ENCODE measurements at places on chromosomes 11 and 22. TPM values are rescaled to one million over a fixed set of nuclear protein-coding genes. Genes with fewer than 3 reads are reported as not detected.

KIF18A gene
- 0.69 TPM for total RNA-seq

OR8J1 gene
- not detected for total RNA-seq

DNA sequence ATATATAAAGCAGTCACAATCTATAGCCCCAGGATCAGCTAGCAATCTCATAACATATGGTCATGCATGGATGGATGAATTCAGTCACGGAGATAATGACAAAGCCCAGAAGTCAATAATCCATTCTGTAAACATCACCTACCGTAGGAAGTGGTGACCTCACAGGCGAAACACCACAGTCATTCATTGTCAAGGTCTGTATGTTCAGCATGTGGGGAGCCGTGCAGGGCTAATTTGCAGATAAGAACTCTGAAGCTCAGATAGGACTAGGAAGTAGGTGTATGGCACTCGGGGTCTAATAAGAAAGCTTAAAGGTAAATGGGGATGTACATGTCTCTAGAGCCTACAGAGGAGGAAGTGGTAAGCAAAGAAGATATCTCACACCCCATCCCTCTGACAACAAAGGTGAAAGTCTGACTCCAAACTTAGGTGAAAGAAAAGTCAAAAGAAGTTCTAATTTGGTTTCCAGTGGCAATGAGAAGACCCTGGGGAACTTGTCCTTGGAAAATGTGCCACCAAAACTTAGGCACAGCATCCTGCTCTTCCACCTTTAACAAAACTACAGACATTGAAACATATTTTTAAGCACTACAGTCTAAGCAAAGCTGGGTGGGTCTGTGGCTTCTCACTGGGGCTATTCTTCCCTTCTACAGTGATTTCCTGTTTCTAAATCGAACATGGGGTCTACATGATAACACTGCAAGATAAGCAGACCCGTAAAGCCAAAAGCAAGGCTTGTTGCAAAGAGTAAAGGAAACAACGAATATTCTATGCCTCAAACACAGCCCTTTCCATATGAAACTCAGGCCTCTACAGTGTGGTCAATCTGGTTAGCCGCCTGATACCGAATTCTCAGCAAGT lies 5.2 kb downstream of the CRTAM start:
- H3K36me3 ChIP-seq: no peaks in the 10 kb centered on the region
- H3K4me3 ChIP-seq: no peak overlapping the region
- H3K27me3 ChIP-seq: no peaks in the 10 kb centered on the region
- H3K4me1 ChIP-seq: no peaks in the 10 kb centered on the region

DNA sequence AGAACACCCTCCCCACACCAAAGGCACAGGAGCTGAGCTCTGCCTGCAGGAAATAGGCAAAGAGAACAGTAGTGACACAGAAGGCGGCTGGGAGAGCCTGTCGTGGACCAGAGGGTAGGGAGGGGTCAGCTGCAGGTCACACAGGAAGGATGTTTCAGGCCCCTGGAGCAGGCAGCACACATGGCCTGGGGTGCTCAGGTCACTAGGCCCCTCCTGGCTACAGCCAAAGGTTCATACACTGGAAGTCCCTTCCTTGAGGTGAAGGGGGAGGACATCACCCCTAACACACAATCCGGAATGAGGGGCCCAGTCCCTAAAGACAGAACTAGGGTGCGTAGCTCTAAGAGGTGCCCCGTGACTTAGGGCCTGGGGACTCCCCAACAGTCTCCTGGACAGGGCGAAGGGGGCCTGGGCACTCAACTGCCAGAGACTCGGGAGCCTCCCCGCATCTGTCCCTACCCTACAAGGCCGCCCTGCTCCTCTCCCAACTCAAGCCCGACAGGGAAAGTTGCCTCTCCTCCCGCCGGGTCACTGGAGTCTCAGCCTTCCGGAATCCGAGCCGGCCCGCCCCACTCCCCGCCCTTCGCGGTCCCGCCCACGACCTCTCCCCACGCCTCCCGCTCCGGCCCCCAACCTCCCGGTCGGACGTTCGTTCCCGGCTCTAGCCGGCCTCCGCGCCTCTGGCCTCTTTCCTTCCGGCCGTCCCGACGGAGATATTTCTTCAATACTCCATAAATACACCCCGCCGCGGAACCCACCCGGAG lies at the start of gene CYB5R2:
TSS of gene CYB5R2 (minus strand) at position 541 of the 764 bp plus-strand sequence. CDS start 675 bp downstream, outside the sequence.
- no peaks in the 10 kb centered on the region for H3K27me3 ChIP-seq
- no peaks in the 10 kb centered on the region for H3K36me3 ChIP-seq
- peaks cover 15% of the 10 kb centered on the region for H3K4me1 ChIP-seq
- H3K4me3 ChIP-seq: no peak within 1 kb of the TSS

DNA sequence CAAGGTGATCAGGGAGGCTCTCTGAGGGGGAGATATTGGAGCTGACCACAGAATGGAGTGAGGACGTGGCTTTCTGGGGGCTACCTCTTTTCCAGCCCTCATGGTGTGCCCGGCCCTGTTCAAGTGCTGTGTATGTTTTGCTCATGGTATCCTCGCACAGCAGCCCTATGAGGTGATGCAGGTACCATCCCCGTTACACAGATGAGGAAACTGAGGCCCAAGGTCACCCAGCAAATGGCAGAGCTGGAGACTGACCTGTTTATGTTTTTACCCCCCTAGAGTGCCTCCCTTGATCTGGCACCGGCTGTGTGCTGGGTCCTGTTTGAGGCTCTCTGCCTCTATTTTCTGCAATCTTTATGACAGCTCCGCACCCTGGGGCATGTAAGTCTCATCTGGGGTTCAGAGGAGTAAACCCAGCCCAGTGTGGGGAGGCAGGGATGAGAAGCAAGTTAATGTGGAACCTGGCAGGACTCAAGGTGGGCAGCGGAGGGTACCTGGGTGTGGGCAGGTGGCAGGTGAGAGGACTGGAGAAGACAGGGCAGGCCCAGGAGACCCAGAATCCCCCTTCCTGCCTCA lies 20.8 kb downstream of the SGSM1 start:
- no peaks in the 10 kb centered on the region for H3K4me1 ChIP-seq
- H3K27ac ChIP-seq: no peak overlapping the region
- H3K4me3 ChIP-seq: no peak overlapping the region
- DNase-seq: no peak
- no peaks in the 10 kb centered on the region for H3K27me3 ChIP-seq
- no peaks in the 10 kb centered on the region for H3K36me3 ChIP-seq

SCGB1D2 gene
- not detected for total RNA-seq

GRCh38 chr11:21110415-21110814 lies 441.0 kb downstream of the NELL1 start:
- no peaks in the 10 kb centered on the region for H3K36me3 ChIP-seq
- no peak for DNase-seq
- H3K4me3 ChIP-seq: no peak overlapping the region

ISX gene
- not detected for total RNA-seq

- DNase-seq: no peak
- H3K4me1 ChIP-seq: no peaks in the 10 kb centered on the region
- no peaks in the 10 kb centered on the region for H3K36me3 ChIP-seq
- H3K27me3 ChIP-seq: no peaks in the 10 kb centered on the region
- no peak overlapping the region for H3K27ac ChIP-seq
These were observed 135.9 kb downstream of the NTM start for GRCh38 chr11:131506348-131506747.

GRCh38 chr11:3685923-3686322 lies 14.7 kb upstream of the CHRNA10 start:
- H3K4me3 ChIP-seq: no peak overlapping the region
- no peaks in the 10 kb centered on the region for H3K27me3 ChIP-seq
- H3K4me1 ChIP-seq: peaks cover 7% of the 10 kb centered on the region
- peaks cover 84% of the 10 kb centered on the region for H3K36me3 ChIP-seq

SULT4A1 gene
- total RNA-seq: 0.65 TPM

SCUBE1 gene
- 24.9 TPM for total RNA-seq

GRCh38 chr22:49954354-49954753 lies 6.2 kb upstream of the PIM3 start:
- H3K27me3 ChIP-seq: no peaks in the 10 kb centered on the region
- H3K36me3 ChIP-seq: no peaks in the 10 kb centered on the region
- no peak overlapping the region for H3K27ac ChIP-seq
- no peaks in the 10 kb centered on the region for H3K4me1 ChIP-seq

DNA sequence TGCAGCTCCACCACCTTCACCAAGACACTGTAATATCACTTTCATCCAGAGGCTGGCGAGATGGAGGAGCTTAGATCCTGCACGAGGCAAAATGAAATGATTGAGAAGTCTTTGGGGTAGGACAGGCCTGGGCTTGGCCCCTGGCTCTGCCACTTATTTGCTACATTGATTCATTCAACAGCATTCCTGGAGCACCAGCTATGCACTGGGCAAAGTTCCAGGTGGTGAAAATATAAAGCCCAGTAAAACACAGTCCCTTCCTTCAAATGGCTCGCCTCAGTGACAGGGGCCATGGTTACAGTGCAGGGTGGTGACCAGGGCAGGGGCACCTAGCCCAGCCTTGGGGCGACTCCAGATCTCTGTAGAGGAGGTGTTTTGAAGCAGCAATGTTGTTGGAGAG lies 19.7 kb downstream of the ALX4 start:
- H3K27ac ChIP-seq: no peak overlapping the region
- no peaks in the 10 kb centered on the region for H3K36me3 ChIP-seq
- H3K27me3 ChIP-seq: peaks cover under 1% of the 10 kb centered on the region
- DNase-seq: no peak

DEPDC7 gene
- total RNA-seq: 0.32 TPM

DNA sequence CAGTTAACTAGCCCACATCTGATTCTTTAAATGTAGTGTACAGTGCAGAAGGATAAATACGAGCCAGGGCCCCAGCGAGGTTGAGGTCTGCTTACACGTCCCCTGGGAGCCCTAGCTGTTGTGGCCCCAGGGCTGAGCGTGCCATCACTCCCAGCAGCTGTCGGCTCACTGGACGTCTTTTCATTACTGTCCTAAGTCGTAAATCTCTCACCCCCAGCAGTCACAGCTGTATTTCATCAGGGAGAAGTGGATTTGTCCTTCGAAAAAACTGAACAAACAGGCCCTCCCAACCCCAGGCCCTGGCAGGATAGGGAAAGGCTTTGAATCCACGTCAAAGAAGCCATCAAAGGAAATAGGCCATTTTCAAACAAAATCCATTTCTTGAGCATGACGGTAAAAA lies 110.4 kb upstream of the CSNK2A3 start:
- H3K4me1 ChIP-seq: no peaks in the 10 kb centered on the region
- H3K27ac ChIP-seq: no peak overlapping the region
- H3K27me3 ChIP-seq: no peaks in the 10 kb centered on the region

- no peaks in the 10 kb centered on the region for H3K27me3 ChIP-seq
- H3K27ac ChIP-seq: no peak overlapping the region
- no peak for DNase-seq
- H3K4me1 ChIP-seq: no peaks in the 10 kb centered on the region
- H3K4me3 ChIP-seq: no peak overlapping the region
- H3K36me3 ChIP-seq: no peaks in the 10 kb centered on the region
These were observed 47.1 kb upstream of the CSNK2A3 start for GRCh38 chr11:11400121-11400520.

OR52I1 gene
- not detected for total RNA-seq

DNA sequence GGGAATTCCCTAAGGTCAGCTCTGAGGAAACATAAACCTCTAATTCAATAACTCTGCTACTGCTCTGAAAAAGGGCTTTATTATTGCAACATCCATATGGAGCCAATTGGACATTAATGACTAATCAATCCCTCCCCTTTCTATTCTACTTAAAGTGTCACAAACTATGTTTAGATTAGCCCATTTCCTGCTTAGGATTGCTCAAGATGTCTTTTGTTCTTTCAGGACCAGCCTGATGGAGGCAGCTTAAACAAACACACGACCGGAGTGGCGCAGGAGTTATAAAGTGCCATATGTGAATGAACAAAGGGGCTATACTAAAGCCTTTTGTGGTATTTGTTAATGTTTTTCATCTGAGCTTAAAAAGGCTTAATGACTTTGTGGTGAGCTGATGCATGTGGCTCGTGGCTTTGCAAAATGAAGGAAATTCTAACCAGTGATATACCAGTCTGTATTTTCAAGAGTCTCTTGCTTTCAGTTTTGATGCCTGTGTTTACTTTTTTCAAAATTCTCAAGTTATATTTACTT lies 354.4 kb downstream of the SOX6 start:
- DNase-seq: no peak
- H3K36me3 ChIP-seq: no peaks in the 10 kb centered on the region
- no peak overlapping the region for H3K27ac ChIP-seq
- no peak overlapping the region for H3K4me3 ChIP-seq
- no peaks in the 10 kb centered on the region for H3K4me1 ChIP-seq

- peaks cover 13% of the 10 kb centered on the region for H3K4me1 ChIP-seq
- no peak for DNase-seq
- H3K27ac ChIP-seq: no peak overlapping the region
- H3K36me3 ChIP-seq: peaks cover 37% of the 10 kb centered on the region
These were observed 89.3 kb downstream of the BCR start for GRCh38 chr22:23269441-23270211.

GRCh38 chr11:35165423-35166368 lies 26.7 kb downstream of the CD44 start:
- H3K4me1 ChIP-seq: peaks cover 9% of the 10 kb centered on the region
- H3K36me3 ChIP-seq: no peaks in the 10 kb centered on the region
- no peak for DNase-seq
- peak overlapping the region; percentile 52 for H3K27ac ChIP-seq
- no peaks in the 10 kb centered on the region for H3K27me3 ChIP-seq
- H3K4me3 ChIP-seq: no peak overlapping the region

OR8H3 gene
- total RNA-seq: not detected

C11orf86 gene
- 0.54 TPM for total RNA-seq

IGLL1 gene
- not detected for total RNA-seq

- H3K4me3 ChIP-seq: no peak overlapping the region
- no peaks in the 10 kb centered on the region for H3K4me1 ChIP-seq
- DNase-seq: no peak
These were observed 64.0 kb downstream of the CD6 start for GRCh38 chr11:61035526-61035835.

- no peaks in the 10 kb centered on the region for H3K36me3 ChIP-seq
- H3K27ac ChIP-seq: no peak overlapping the region
- peaks cover 16% of the 10 kb centered on the region for H3K4me1 ChIP-seq
- H3K27me3 ChIP-seq: no peaks in the 10 kb centered on the region
- no peak overlapping the region for H3K4me3 ChIP-seq
- DNase-seq: no peak
These were observed 163.3 kb upstream of the RASSF10 start for GRCh38 chr11:12845739-12846358.

DNA sequence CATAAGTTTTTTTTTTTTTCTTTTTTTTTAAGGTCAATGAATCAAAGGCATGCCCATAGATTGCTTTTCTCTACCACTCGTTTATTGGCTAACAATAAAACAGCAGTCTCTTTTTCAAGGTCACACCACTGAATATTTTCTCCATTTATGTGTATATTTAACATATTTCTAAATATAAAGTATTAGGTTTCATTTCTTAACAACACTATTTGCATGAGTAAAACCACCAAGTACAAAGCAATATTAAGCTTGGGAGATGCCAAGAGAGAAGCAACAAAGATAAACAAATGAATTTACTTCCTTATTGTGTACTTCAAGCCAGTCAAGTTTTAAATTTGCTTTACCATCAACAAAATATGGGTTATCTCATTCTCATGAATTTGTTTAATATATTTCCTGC lies 708.9 kb upstream of the CCDC179 start:
- no peaks in the 10 kb centered on the region for H3K4me1 ChIP-seq
- no peak overlapping the region for H3K4me3 ChIP-seq
- H3K27me3 ChIP-seq: no peaks in the 10 kb centered on the region
- DNase-seq: no peak
- H3K27ac ChIP-seq: no peak overlapping the region

SLC17A6 gene
- not detected for total RNA-seq
